Right forelimb (tissue), 1 donor: ENCODE measurements at places on chromosomes 12 and 14.

- no peak for DNase-seq
Measured at GRCh38 chr12:119615518-119616475, 22.2 kb downstream of the TMEM233 start.

DNA sequence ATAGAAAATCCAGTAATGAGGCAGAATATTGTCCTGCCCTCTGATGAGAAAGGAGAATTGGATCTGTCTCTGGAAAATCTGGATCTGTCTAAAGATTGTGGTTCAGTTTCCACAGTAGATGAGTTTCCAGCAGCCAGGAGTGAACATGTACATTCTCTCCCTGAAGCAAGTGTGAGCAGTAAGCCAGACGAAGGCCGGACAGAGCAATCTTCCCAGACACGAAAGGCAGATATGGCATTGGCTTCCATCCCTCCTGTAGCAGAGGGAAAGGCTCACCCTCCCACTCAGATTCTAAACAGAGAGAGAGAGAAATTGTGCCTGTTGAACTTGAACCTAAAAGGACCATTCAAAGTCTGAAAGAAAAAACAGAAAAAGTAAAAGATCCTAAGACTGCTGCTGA is 31.4 kb downstream of the PARP11 start:
- no peak for DNase-seq

DNA sequence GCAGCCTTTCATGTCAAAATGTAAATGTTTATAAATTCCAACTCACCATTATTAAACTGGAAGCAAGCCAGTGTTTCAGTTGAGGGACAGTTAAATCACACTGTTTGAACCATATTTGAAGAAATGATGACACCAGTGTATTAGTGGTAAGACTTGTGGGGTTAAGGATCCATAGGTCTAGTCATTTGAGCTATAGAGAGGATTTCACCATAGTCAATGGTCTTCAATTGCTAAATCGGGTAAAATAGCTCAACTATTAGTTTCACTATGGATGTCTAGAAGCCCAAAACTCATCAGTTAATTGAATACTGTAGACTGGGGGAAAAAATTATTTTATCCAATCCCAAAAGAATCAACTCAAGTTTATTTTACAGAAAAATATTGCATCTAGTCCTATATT is 659.1 kb downstream of the NRXN3 start:
- no peak for DNase-seq

DNA sequence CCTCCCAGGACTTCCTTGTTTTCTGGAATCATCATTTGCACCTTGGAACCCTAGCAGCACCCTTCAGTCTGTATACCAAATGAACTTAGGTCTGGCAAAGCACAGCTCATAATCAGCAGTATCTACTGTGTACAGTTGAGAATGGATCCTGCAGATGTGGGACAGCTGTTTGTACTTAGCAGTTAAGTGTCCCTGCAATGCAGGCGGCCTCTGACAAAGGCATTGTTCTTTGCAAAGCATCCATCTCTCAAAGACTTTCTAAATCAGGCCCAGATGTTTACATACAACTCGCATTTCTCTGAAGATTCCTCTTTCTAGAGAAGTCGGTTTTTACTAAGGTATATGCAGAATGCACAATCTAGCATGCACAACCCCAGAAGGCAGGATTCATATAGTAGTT is 170.5 kb upstream of the RBM19 start:
- peak; percentile 71 for DNase-seq

- no peak for DNase-seq
Measured at GRCh38 chr12:46269429-46270241, 792 bp upstream of the SLC38A1 start.

GRCh38 chr12:128672893-128673292 is 150.9 kb downstream of the SLC15A4 start:
- no peak for DNase-seq
